GM06990 (cell line): ENCODE measurements at places on chromosomes 5 and 9.

- no peak for DNase-seq
Observed at GRCh38 chr9:37340961-37341360, 81.5 kb upstream of the GRHPR start.

DNA sequence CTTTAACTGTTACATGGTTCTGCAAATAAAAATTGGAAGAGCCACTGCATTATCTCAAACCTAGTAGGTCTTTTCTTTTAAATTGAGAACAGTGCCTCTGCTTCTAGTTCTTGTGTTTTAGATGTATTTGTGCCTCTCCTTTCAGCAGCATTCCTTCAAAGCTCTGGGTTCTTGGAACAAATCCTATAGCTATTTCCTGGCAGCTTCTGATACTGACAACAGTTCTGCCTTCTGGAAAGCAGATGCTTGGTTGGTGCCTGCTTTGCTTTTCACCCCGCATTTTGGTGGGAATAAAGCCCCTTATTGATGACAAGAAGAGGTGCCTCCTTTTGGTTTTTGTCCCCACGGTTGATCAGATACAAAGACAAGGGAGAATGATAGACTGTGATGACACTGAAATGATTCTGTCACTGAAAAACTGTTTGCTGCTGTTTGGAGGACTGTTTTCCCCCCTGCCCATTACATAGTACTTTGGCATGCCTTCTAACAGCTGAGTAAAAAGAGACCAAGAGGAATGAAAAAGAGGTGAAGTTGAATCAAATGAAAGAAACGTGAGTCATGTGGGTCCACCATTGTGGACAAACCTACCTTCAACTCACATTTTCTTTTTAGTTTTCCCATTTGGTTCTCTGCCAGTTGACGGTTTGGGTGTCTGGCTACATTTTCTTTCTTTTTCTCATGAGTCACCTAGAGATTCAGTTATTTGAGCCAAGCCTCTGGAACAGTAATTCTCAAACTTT is 5.6 kb downstream of the PTCD2 start:
- DNase-seq, result no peak

GRCh38 chr5:168765551-168766425 is 186.6 kb upstream of the PANK3 start:
- no peak for DNase-seq

DNA sequence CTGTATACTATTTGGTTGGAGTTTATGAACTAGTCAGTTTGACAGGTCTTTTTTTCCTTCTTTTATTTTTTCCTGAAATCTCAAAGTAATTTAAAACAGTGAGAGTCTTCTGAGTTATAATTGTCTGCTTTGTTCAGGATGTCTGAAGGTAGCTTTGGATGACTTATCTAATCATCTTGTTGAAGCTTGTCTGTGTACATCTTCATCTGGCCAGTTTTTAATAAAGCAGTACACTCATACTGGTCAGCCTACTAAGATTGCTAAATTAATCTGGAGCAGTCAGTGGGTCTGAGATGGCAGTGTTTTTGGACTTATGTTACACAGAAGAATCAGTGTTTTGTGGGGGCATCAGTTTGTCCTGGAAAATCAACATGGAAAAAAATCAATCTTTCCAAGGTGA is 482.4 kb downstream of the CDH10 start:
- no peak for DNase-seq

GRCh38 chr5:169789417-169789940 is 152.4 kb downstream of the DOCK2 start:
- DNase-seq, result no peak

DNA sequence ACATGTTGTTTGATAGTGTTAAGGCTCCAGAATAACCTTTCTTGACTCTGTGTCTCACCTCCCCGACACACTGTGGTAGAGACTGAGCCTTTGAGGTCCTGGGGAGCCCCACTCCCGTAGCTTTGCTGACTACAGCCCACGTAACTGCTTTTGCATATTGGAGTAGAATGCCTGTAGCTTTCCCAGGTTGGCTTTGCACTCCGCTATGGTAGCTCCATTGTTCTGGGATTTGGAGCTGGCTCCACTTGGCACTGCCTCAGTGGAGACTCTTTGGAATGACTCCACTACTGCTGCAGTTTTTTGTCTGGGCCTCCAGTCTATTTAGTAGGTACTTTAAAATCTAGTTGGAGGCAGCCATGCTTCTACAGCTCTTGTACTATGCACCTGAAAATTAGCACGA is 56.2 kb upstream of the ANXA1 start:
- no peak for DNase-seq

DNA sequence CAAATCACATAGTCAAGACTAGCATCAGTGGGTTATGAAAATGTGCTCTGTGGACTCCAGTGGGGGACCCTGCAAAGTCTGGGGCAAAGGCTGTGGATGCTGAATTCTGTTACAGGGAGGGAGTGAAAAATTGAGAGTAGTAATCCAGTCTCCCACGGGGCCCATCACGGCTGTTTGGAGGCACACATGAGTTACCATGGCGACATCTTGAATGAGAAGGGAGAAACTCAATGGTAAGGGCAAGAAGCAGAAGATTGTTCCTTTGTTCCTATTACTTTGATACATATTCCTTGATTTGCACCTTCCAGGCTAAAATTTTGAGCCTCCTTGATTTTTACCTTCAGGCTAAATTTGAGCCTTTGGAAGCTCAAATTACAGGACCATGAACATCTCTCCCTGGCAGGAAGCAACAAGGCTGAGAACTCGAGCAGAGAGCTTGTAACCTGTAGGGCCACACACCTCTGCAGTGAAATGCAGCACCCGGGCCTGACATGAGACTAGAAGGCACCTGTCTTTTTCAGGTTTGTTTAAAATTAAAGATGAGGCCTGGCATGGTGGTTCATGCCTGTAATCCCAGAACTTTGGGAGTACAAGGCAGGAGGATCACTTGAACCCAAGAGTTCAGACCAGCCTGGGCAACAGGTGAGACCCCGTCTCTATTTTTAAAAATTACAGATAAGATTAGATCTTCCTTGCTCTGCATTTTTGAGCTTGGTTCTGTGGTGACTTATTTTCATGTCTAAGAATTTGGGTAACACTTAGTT is 31.0 kb upstream of the ZFR start:
- DNase-seq, result no peak
